ENCODE measurements at places on chromosomes 6 and 20. TPM values are rescaled to one million over a fixed set of nuclear protein-coding genes. Genes with fewer than 3 reads are reported as not detected.
A peak's percentile ranks its signal among the peaks of the same experiment; 100 is the strongest.

The THBD gene
- total RNA-seq, result under 0.01 TPM

The RNF182 gene
- total RNA-seq, result 6.4 TPM

The HLA-G gene
- not detected for total RNA-seq

The B3GALT4 gene
- 0.72 TPM for total RNA-seq

The HDAC2 gene
- total RNA-seq, result 116 TPM

The SMLR1 gene
- total RNA-seq, result not detected

DNA sequence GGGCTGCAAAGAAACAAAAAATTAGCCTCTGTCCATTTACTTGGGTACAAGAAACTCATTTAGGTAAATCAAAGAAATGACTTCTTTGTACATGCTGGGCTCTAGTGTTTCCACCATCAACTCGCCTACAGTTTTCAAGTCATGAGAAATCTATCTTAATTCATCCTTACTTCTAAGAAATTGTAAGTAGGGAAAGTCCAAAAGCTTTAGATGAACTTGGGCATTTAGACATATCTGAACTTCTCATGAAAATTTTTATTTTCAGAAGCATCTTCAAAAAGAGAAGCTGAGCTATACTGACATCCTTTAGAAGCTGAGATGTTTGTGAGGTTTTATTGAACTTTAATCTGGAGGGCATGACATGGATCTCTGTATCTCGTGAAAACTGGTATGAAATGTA is 117.3 kb downstream of the MYB start:
- DNase-seq, result no peak

- no peak for DNase-seq
Measured at GRCh38 chr20:31681128-31681727, 41.4 kb downstream of the BCL2L1 start.

DNA sequence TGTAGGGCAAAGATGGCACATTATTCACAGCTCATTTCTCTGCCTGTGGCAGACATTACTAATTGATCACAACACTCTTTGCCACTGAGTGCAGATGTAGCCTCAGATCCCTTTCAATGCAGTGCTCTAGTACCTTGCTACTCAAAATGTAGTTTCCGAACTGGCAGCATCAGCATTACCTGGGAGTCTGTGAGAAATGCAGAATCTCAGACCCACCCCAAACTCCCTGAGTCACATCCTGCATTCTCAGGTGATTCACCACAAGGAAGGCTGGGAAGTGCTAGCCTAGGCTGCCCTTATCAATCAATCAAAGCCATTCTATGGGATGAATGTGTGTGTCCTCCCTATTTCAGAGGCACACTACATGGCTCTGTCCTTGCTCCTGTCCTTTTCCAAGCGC is 58.5 kb downstream of the PCNA start:
- DNase-seq, result peak; percentile 48

DNA sequence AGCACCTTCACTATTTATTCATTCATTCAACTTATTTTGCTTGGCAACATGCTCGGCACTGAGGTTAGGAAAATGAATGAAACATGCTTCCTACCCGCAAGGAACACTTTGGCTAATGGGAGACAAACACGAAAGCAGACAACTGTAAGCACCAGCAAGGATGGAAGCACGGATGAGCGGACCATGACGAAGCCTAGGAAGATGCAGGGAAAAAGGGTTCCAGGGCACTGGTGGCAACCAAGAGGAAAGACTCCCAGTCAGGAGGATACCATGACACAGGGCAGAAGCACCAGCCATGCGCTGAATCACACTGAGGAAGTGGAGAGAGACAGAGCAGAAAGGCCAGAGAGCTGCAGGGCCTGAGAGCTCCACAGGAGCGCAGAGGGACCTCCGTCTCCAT is 9.8 kb downstream of the PDE10A start:
- DNase-seq, result peak; percentile 40

DNA sequence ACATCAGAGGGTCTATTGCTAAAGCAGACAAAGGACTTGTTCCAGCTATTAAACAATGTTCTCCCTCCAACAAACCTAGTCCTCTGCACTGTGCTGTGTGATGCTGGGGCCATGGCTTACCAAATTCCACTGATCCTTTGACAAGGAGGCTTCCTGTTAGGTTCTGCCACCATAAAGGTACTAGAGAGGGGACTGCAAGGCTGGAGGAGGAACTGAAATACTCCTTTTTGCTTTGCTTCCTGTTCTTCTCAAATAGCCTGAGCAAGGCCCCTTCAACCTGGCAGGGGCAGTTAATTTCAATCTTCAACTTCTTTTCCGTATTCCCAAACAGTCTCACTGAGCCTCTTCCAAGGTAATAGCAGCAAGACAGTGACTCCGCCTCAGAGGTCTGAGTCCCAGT is 286.4 kb upstream of the IRAK1BP1 start:
- no peak for DNase-seq

- DNase-seq, result no peak
Measured at GRCh38 chr20:35238170-35238569, 11.7 kb downstream of the MMP24 start.

DNA sequence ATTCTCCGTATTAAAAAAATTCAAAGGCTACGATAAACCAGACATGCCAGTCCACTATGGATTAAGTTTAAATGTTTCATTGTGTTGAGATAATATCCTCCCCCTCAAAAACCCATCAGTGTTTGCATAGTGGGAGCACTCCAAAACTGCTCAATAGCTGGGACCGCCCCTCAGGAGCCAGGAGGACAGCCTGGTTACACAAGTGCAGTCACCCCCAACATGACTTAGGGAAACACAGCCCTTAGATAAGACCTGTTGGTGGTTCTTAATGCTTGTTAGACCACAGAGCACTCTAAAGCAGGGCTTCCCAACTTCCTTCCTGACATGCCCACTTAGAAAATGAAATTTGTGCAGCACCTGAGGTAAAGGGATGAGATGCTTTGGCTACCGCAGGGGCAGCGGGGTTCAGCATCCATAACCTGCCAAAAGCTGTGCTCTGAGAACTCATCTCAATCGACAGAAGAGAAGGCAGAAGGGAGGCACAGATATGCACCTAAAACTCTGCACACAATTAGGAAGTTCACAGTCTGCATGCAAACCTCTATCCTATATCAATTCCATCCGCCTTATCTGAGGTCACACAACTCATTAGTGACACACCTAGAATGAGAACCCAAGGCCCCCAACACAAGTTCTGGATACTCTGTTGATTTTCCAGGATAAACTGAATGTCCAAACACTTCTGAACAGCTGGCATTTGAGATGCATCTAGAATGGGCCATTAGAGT is 74.3 kb downstream of the RALGAPA2 start:
- DNase-seq, result no peak

DNA sequence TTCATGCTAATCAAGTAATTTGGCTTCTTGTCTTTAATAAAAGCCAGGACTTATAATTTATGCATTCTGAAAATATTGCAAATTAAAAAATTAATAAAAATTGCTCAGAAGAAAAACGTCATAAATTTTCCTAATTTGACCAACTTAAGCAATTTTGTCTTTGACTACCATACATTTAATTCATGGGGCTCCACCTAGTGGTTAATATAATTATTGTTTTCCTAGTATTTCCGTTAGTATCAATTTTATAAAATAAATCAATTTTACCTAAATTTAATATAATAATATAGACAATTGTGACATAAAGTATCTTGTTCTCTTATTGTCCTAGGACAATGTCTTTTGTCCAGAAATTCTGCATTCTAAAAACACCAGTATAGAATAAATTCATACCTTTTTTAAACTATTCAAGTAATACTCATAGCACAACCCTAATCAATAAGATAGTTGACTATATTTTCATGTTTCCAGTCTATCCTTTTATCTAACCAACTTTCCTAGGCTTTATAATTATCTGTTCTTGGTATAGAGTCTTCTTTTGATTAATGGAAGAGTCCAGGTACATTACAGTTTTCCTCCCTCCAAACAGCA is 319.9 kb downstream of the TRDN start:
- DNase-seq, result peak; percentile 4

DNA sequence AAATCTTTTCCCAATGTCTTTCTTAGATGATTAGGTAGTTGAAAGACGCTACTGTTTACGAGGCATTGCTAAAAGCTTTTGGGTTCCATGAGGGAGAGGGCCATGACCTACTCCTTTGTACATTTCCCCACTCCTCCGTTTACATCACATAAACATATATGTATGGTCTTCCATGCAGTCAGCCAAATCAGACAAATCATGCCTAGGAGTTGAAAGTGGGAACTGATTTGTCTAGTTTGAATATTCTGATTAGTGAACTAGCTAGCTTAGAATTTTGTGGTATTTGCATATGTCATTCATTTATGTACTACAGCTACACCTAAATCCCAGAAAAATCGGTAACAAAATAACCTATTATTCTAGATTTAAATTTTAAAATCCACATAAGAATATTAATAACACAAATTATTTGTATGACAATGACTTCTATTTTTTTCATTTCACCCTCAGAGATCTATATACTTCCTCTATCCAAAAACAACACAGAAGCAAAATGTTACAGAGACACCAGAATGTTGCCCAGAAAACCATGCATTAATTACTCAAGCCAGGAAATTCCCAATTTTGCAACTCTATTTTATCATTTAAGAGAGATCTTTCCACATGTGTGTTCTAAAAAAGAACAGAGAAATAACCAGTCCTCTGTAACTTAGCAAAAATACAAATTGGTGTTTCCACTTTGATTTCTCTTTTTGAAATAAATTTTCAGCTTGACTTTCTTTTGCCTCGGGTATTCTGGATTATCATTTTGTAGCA is 231.9 kb downstream of the LAMA2 start:
- DNase-seq, result no peak

- no peak for DNase-seq
Measured at GRCh38 chr6:23262864-23263263, 693.5 kb downstream of the HDGFL1 start.

DNA sequence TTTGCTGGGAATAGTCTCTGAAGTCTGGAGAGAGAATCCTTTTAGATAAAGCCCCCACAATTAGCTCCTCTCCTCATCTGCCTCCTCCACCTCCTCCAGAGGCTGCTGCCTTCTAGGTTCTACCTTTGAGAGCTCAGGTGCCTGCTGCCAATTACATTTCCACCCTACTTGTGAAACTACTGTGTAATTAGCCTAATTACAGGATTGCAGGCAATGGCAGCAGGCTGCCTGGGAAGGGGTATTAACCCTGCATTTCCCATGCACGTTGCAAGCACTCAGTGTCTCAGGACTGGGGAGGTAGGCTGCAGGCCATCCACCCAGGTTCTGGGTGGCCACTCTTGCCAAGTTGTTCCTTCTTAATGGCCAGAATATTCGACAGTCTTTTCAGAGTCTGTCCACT is 215.6 kb upstream of the ZNF217 start:
- DNase-seq, result no peak

DNA sequence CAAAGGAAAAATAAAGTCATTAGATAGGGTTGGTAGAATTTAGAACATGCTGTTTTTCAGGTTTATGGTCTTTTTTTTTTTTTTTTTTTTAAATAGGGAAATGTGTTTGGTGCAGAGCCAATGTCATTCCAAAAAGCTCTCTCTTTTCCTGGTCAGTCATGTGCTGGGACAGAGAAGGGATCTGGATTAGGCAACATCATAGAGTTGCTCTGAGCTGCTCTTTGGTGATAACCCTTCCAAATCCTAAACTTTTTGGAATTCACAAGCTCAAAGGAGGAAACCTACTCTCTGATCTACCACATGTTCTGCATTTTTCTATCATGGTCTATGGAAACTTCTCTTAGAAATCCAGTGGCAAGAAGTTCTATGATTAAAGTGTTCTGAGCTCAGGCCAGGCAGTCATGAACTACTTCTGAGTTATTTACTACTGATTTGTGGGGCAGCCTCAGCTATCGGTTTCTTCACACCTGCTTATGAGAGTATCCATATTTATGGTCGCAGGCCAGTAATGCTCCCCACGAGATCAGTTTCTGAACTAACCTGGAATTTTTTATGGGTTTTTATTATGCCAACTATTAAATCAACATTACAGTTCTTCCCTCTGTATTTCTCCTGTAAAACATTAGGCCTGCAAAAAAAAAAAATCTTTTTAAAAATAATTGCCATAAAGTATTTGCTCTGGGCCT is 4.8 kb downstream of the EDN1 start:
- no peak for DNase-seq

DNA sequence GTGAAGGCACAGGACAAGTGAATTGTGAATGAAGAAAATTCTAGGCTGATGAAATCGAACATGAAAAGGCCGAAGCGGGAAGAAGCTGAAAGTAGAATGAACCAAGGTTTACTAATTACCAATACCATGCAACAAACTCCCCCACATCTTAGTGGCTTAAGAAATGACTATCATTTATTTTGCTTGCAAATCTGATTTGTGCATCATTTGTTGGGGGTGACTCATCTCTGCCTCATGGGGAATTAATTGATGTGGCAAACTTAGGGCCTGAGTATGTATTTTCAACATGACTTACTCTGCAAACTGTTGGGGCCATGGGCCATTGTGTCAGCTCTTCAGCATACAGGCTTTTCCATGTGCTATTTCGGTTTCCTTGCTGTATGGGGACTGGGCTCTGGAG is 26.8 kb downstream of the PPP1R14C start:
- peak; percentile 81 for DNase-seq

- DNase-seq, result no peak
Measured at GRCh38 chr6:90596967-90597539, 10.2 kb upstream of the MAP3K7 start.

DNA sequence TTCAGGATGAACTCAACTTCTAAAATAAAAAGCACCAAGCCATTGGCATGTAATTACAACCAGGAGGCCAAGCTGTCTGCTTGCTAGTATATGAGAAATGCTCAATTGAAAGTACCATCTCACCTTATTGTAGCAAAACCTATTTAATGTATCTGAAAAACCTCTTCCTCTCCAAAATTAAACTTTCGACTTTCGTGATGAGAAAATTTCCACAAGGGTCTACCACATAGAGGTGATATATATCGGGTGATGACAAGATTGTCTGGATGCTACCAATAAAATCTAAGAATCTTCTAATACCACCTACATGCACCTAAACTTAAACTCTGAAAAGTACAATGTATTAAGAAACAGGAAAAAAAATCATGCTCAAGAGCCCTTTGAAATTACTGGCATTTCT is 74.2 kb downstream of the ATXN1 start:
- no peak for DNase-seq

DNA sequence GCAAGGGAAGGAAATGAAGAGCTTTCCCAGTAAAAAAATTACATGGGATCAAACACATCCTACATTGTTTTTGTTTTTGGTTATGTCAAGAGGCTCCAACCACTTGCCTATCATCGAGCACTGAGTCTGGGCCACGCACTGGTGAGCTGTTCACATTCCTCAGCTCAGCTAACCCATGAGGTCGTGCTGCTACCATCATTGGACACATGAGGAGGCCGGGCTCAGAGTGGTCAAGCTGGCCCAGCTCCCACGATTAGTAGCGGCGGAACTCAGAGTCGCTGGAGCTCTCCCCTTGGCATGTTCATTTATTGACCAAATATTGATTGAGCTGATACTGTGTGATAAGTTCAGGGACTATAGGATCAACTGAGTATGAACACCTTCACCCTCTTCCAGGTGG is 164.9 kb downstream of the CDH26 start:
- DNase-seq, result no peak

DNA sequence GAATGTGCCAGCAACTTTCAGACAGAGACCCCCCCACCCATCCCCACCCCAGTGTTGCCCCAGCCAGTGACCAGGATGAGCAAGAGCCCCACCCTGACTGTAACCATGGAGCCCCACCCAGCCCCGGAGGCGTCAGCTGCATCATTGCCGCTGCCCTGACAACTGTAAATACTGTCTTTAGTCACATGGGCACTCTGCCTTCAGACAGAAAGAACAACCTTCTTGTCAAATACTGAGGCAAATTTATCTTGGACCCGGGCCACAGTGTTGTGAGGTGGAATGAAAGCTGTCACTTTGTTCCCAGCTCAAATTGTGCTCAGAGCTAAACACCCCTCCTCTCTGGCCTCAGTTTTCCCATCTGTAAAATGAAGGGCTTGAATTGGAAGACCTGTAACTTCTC is 23.7 kb downstream of the MOCS3 start:
- DNase-seq, result peak; percentile 68

GRCh38 chr6:7911345-7911725 is 747 bp upstream of the TXNDC5 start:
- DNase-seq, result no peak

Measured in IMR-90 (cell line).